ENCODE measurements at places on chromosomes 7 and 10.

GRCh38 chr7:32043688-32044087 lies 26.5 kb downstream of the PDE1C start:
- no peak for DNase-seq

DNA sequence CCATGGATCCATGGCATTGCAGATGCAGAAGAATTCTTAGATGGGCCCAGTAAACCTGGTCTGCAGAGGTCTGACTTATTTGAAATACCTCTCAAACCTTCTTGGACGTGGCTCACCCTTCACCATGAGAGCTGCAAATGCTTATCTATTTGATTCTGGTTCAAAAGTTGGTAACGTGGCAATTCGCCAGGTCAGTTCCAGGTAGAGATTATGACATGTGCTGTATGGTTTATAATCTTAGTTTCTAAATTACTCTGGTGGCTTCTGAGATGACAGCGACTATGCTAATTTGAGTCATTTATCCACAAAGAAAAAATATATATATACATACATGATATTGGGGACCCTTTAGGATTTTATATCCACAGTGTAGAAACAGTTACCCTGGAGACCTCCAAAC lies 68.8 kb downstream of the NRP1 start:
- no peak for DNase-seq

- DNase-seq = no peak
These were observed 80.5 kb downstream of the ELAPOR2 start for GRCh38 chr7:86978808-86979506.

DNA sequence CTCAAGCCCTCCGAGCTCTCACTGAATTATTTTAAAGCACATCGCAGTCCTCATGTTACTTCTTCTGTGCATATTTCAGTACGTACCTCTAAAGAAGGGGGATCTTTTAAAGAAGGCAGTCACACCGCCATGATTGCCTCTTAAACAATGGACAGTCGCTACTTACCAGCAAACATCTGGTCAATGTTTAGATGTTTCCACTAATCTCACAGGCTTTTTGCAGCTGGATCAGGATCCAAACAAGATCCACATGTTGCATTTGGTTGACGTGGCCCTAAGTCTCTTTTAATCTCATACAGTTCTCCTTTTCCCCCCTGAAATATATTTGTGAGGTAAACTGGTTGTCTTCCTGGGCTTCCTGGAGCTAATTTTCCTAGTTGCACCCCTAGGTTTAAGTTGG lies 50.0 kb downstream of the PRF1 start:
- no peak for DNase-seq

DNA sequence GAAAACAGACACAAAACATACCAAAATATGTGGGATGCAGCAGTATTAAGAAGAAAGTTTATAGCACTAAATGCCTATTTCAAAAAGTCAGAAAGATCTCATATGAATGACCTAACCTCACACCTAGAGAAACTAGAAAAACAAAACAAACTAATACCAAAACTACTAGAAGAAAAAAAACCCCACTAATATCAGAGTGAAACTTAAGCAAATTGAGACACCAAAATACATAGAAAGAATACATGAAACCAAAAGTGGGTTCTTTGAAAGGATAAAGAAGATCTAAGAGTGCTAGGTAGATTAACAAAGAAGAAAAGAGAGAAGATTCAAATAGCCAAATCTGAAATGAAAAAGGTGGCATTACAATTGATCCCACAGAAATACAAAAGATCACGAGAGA lies 494.1 kb downstream of the SH2D4B start:
- DNase-seq = no peak

DNA sequence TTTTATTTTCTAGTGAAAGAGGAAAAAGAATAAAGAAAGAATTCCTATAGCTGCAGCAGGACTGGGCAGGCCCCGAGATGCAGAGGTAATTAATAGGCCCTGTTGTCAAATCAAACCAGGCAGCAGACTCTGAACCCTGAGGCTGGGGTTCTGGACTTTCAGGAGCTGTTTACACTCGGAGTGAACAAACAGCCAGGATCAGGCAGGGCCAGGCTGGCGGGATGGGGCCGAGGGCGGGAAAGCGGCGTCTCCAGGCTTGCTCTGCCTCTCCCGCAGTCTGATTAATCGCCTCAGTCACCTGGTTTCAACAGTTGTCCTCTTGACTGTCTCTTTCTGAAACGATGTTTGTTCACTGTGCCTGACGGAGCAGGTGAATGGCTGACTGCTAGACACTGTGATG lies 675.4 kb upstream of the FOXK1 start:
- no peak for DNase-seq

- no peak for DNase-seq
These were observed 110.4 kb downstream of the OSBPL3 start for GRCh38 chr7:24869572-24869971.

DNA sequence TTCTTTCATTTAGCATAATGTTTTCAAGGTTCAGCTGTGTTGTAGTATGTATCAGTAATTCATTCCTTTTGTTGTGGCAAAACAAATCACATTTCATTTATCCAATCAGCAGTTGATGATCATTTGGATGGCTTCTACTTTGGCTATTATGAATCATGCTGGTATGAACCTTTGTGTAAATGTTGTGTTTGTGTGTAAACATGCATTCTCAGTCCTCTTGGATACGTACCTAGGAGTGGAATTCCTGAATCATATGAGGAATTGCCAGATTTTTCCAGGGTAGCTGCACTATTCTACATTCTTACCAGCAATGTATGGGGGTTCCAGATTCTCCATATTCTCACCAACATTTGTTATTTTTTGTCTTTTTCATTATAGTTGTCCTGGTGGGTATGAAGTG lies 578.5 kb upstream of the MKI67 start:
- DNase-seq = no peak

DNA sequence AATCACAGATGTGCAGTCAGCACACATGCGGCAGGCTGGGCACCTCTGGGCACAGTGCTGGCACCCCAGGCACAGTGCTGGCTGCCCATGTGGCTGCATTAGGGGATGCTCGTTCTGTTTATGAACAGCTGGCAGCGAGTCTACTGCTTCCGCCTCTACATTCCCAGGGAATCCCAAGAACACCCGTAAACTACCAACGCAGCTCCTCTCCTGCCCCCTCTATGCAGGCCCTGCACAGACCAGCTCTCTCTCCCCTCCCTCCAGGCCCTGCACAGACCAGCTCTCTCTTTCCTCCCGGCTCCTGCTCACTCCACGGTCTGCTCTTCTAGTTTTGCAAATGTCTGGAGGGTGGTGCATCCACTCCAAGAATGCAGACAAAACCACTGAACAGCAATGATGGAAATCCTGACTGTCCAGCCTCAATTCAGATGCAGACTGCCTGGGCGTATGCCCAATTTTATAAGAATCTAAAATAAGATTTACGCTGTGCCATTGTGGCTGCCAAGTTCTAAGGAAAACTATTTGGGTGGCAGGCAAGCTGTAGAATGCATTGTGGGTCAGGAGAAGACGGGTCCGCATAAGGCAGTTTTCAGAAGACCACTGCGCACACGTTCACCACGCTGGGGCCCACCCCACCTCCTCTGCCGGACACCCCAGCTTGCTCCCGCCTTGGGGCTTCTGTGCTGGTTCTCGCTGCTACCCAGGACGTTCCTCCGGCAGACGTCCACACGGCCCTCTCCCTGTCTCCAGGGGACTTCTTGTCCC lies 234.6 kb downstream of the ZMYND11 start:
- DNase-seq = no peak

DNA sequence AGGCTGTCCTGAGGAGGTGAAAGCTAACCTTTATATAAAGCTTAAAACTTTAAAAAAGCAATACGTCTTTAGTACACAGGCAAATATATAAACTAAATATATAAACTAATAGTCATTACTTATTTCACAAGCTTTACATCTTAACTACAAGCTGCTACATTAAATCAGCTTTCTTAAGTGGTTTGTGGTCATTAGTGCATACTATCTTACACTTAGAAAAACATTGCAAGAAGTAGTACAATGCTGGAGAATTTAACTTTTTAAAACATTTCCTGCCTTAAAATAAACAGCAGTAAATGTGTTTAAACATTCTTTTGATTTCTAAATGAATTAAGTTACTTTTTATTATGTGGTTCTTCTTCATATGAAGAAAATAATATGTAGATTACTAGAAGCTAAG lies 36.3 kb downstream of the MET start:
- no peak for DNase-seq

- DNase-seq = no peak
These were observed 99.3 kb upstream of the THSD7A start for GRCh38 chr7:11931307-11931706.

DNA sequence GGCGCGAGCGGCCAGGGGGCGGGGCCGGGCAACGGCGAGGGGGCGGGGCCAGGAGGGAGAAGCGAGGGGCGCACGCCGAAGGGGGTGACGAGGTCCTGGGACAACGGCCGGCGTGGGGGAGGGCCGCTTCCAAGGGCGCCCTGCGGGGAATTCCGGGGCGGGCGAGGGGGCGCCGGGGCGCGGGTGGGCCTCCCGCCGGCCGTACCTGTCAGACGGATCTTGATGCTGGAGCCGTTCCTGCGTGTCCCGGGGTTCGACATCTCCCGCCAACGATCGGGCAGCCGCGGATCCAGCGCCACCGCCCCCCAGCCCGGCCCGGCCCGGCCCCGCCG lies 421 bp downstream of the SMURF1 start:
- no peak for DNase-seq

DNA sequence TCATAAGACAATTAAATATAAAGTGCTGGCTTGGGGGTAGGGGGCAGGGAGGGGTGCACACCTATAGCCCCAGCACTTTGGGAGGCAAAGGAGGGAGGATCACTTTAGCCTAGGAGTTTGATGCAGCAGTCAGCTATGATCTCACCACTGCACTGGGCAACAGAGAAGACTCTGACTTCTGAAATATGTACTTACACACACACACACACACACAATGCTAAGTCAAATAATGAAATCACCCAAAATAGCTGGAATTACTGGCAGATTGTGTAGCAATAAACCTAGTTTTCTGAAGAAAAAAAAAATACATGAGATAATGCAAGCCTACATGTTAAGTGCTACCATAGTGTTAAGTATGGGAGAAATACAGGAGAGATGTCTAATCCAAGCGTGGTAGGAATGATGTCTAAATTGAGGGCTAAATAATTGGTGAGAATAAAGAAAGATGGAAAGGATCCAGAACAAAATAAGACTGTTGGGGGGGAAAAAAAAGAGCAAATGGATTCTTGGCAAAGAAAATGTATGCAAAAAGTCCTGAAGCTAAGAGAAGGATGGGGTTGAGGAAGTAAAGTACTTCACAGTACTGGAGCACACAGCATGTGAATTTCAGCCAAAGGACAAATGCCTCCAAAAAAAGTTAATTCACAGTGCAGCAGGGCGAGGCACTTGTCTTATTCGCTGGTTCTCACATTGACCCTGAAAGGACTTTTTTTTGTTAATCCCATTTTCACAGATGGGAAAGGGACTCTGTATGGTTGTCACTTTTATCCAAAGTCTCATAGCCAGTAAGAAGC lies 73.9 kb downstream of the IGF2BP3 start:
- DNase-seq = no peak

DNA sequence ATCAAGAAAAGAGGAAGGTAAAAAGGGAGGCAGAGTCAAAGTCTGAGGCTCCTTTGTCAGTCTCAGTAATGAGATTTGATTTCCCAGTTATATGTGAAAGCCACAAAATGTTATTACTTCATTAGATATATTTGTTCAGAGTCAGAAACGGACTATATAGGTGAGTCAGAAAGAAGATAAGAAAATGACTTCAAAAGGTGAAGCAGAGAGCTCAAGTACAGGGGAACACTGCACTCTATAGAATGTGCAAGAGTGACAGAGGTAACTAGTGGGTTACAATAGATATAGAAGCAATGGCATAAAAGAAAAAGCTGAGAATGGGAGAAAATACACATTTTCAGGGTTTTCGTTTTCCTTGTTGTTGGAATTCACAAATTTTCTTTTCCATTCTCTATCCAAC lies 43.3 kb downstream of the DGKB start:
- DNase-seq = no peak

DNA sequence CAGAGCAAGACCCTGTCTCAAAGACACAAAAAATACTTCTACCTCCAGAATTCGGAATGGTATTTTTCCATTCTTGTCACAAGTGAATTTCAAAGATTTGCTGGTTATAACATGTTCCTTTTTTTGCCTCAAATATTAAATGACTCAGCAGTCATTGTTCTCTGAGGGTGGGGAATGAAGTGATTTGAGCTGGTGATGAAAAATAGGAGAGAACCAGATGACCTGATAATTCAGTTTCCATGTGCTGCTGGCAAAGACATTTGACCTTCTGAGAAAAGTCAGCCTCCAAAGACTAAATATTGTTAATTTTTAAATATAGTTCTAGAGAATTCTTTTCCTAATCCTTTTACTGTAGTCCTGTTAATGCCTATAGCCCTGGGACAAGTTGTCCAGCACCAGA lies 78.9 kb downstream of the CACNB2 start:
- no peak for DNase-seq

DNA sequence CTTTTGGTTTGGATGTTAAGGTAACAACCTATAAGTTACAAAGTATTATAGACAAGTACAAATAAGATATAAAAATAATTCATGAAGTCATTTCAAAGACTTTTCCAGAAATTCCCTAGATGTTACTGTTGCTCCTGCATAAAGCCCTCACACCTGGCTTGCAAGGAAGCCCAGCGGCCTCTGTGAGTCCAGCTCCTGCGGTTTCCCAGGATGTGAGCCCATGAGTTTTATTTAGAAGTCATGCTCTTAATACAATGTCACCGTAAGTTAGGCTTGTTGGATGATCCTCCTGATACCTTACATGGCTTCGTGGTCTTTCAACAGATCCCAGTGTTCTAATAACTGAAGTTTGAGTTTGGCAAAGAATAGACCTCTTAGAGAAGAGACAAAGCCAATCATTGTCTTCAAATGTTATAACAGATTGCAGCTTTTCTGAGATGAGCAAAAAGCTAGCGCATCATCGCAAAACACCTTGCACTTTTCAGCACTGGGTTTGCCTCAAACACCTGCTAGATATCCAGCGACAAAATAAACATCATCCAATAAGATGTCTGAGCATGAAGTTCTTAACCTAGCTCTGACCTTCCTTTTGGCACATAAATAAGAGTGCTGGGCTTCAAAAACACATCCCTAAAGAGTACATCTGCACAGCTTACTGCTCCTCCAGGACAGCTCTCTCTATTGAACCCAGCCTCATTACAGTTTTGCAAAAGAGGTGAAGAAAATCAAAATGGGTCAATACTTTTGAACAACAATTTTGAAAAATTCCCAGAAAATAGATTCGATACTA lies 3.6 kb downstream of the FAM171A1 start:
- no peak for DNase-seq

GRCh38 chr7:1767524-1767923 lies 97.4 kb downstream of the ELFN1 start:
- no peak for DNase-seq

- no peak for DNase-seq
These were observed 31.3 kb downstream of the FZD1 start for GRCh38 chr7:91295576-91295975.
